ENCODE measurements at places on chromosomes 4 and X.
A peak's percentile ranks its signal among the peaks of the same experiment; 100 is the strongest.

DNA sequence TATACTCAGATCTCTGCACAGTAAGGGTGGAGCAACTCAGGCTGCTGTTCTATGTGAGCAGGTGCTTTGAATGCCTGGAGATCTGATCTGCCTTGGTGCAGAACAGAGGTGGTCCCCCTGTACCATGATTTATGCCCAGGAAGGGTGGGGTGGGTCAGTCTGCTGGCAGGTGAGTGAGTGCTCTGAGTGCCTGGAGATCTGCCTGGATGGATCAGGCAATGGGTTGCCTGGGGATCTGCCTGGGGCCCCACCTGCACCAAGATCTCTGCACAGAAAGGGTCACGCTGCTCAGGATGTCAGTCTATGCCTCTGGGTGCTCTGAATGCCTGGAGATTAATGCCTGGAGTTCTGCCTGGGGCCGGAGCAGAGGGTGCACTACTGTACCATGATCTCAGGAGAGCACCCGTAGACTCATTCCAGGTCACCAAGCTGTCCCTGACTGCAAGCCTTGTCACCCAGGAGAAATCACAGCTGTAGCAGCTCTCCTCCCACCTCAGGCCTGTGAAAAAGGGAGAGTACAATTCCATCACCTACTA is 342.9 kb downstream of the GBA3 start:
- DNase-seq: no peak

DNA sequence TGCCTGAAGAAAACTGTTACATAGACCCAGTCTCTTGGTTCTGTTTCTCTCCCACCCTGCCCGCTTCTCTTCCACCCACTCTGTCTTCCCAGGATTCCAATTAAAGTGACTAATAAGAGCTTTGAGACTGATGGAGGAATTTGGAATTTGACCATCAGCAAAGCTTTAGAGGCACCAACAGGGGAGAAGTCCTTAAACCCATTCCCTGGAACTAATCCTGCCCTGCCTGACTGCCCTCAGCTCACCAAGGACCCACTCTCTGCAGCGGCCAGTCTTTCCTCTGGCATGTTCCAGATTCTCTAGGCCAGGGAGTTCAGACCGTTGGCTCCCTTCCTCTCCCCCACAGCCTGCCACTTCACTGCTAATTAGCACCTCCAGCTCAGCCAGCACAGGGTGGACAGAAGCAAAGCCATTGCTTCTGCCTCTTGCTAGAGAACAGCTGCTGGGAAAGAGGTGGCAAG is 23.9 kb downstream of the SCD5 start:
- no peak for DNase-seq

GRCh38 chr4:153181700-153182099 is 22.5 kb upstream of the TRIM2 start:
- DNase-seq: no peak

GRCh38 chr4:147836807-147837206 is 104.9 kb downstream of the ARHGAP10 start:
- DNase-seq: peak; percentile 53

- no peak for DNase-seq
These were observed 9.5 kb upstream of the GATA1 start for GRCh38 chrX:48776818-48777439.

DNA sequence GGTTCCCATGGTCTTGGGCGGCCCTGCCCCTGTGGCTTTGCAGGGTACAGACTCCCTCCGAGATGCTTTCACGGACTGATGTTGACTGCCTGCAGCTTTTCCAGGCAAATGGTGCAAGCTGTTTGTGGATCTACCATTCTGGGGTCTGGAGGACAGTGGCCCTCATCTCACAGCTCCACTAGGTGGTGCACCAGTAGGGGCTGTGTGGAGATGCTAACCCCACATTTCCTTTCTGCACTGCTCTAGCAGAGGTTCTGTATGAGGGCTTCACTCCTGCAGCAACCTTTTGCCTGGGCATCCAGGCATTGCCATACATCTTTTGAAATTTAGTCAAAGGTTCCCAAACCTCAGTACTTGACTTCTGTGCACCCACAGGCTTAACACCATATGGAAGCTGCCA is 176.1 kb downstream of the DCAF12L1 start:
- DNase-seq: no peak

- DNase-seq: no peak
These were observed 29.2 kb downstream of the CLRN2 start for GRCh38 chr4:17544205-17544604.

GRCh38 chr4:70138751-70139150 is 15.3 kb upstream of the PRR27 start:
- no peak for DNase-seq

DNA sequence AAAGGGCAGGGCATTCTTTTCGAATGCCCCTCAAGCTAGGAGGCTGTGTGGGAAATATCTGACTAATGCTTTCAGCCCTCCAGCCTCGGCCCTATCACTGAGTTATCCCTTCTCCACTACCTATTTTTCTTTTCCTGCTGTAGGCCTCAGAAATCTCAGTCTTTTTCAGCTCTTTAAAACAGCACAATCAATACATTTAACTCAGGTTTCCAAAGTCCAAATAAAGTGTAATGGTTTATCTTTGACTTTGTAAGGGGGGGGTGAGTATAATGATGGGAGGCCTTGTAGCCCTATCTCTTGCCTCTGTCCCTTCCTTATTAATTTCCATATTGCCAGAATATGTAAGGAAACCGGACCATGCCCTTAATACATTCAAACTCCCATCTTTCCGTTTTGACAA is 1.6 kb upstream of the WNK3 start:
- no peak for DNase-seq

DNA sequence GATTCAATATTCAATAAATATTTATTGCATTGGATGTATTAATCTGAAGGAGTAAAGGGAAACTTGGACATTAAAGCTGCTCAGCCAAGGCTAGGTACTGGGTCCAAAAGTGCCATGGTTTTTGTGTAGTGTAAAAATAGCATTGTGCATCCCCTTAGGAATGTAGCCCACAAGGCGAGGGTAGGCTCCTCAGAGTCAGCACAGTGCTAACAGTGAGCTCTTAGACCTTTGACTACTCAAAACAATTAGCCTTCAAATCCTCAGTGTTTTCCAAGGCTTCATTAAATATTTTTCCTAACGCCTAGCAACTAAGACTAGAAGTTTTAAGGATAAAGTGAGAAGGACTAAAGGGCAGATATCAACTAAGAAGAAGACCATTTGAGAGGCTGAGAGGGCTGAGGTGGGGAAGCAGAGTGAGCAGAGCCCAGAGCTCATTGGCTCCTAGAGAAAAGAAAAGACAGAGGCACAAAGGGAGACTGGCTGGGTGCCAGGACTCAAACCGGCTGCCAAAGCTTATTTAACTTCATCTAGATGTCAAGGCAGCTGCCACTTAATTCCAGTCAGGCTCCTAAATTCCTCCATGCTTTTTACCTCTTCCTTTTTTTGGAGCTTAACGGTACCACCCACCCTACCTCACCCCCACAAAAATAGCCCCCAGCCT is 17.0 kb downstream of the PRKG2 start:
- DNase-seq: no peak

- peak; percentile 38 for DNase-seq
These were observed 10.7 kb upstream of the CXCL8 start for GRCh38 chr4:73729534-73730165.

- no peak for DNase-seq
These were observed 977 bp downstream of the RNF175 start for GRCh38 chr4:153758688-153759406.

DNA sequence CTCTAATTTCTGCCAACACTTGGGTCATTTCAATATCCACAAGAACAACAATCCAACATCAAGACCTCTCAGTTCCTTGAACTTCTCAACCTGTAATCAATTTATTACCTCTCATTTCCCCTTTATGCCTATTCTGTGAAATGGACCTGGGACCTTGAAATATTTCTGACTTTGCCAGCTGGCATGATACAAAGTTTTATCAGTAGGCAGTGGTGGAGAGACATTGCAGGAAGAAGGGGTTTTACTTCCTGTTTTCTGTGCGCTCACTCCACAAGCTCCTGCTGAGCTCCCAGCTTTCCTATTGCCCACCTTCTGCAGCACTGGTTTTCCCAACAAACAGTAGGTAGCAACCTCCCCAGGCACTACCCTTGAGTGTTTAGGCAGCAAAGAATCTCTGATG is 3.5 kb upstream of the ARHGEF6 start:
- DNase-seq: no peak

- DNase-seq: peak; percentile 19
These were observed 588.0 kb downstream of the CCSER1 start for GRCh38 chr4:90715242-90715641.

DNA sequence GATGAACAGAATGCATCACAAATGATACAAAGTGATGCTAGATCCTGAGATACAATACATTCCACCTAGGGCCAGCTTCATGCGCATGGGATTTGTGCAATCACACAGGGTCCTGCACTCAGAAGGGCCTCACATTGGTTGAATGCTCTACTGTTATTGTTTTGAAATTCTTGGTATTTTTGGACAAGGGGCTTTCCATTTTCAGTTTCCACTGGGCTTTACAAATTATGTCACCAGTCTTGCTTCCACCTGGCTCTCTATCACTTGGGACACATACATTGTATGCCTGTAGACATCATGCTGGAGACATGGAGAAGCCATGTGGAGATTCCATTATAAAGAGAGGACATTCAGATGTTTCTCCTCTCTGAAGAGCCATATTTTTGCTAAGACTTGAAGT is 155.8 kb downstream of the NAA11 start:
- no peak for DNase-seq

GRCh38 chr4:139501927-139502899 is 48.3 kb downstream of the RAB33B start:
- no peak for DNase-seq

DNA sequence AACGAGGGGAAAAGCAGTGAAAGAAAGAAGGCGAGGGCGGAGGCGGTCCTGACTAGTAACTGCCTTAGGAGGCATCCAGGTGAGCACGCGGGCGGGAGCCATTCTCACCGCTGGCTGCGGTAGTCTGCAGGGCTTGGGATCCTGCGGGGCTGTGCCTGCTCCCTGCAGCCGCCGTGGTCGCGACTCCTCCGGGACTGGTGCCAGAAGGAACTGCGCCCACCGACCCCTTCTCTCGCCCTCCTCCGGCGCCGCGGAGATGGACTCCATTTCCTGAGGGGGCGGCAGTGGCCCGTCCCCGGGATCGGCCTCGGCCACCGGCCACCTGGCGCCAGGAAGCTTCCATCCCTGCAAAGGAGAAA is 543 bp downstream of the NFXL1 start:
- DNase-seq: peak; percentile 30

- DNase-seq: no peak
These were observed 44.1 kb upstream of the MTNR1A start for GRCh38 chr4:186599483-186599882.

DNA sequence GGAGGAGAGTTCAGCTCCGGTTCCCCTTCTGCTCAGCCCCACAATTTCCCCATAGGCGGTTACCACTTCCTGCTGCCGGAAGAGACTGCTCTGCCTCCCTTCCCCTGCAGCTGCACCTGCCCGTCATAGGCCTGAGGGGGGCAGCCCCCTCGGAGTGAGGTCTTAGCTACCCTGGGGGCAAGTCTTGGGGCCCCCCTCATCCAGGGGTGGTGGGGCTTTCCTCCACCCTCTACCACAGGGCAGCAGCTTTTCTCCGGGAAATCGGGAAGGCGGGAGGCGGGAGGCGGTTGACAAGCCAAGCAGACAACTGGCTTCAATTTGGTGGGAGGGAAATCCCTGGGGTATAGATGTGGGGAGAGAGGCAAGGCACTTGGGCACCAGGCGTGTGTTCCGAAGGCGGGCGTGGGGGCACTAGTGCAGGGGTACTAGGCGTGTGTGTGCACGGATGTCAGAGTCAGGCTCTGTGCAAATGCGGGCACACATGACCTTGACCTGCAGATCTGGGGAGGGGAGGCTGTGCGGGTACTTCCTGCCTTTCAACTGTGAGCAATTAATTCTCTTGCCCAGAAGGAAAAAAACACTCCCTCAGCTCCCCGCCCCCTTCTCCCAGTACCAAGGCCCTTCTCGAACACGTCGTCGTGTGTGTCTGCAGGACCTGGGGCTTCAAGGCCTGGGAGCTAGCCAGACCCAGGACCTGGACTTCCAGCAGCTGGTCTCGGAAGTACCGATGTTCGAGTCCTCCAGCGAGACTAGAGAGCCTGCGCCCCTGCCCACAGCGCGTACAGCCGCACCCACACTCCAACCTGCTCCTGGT is 1.0 kb upstream of the ARHGAP4 start:
- DNase-seq: peak; percentile 87

- peak; percentile 74 for DNase-seq
These were observed 208.8 kb downstream of the OR13H1 start for GRCh38 chrX:131752493-131753198.

- no peak for DNase-seq
These were observed 23.4 kb downstream of the IRF2 start for GRCh38 chr4:184450743-184451535.

- DNase-seq: no peak
These were observed 26.5 kb downstream of the BOD1L1 start for GRCh38 chr4:13601048-13601447.

GRCh38 chrX:123339221-123339905 is 155.3 kb downstream of the GRIA3 start:
- DNase-seq: peak; percentile 6

- DNase-seq: no peak
These were observed 627.9 kb downstream of the IQCM start for GRCh38 chr4:149187726-149188125.

DNA sequence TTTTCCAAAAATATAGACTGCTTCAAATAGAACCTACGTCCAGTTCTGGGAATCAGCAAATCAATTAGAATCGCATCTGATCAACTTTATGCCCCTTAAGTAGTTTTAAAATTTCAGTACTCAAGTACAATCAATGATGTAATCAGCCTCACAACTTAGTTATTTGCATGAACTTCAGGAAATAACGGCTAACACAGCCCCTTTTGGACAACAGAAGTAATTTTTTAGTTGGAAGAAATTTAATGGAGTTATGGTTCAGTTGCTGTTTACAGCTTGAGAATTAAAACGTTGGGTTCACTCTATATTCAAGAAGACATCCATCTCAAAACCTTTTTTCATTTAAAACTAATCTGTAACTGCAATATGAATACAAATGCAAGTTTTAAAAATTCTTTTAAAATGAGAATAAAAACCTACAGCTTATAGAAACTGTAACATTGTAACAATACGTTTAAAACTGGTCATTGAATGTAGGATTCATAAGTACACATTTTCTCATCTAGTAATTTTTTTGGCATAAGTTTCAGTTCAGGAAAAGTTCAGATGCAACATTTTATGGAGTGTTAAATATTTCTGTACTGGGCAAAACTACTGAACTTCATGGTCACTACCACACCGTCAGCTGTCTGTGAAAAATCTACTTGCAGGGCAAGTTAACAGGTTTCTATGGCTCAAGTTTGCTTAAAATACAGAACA is 956 bp downstream of the TAPT1 start:
- DNase-seq: no peak

DNA sequence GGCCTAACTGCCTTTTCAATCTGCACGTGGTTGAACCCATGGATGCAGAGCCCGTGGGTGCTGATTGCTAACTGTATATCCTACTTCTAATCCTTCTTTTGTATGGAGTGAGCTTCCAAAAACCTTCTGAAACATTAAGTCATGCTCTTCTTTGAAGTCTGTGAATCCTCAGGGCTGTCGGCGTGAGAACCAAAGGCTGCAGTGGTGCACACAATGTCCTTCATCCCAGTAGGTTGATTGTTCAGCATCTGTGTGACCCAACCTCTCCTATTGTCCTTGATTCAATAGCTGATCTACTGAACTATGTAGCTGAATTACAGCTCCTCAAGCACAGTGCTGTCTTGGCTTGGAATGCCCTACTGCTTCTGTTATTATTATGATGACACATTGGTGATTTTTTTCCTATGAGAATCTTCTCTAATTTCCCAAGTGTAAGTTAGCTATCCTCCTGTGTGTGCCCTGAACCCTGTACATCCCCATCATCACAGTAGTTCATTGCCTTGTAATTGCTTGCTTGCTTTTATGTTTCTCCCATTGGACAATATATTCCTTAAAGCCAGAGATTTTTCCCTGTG is 294.6 kb downstream of the TRIML1 start:
- DNase-seq: no peak
